Vagina (tissue), 2 donors: ENCODE measurements at places on chromosomes 4 and X.

DNA sequence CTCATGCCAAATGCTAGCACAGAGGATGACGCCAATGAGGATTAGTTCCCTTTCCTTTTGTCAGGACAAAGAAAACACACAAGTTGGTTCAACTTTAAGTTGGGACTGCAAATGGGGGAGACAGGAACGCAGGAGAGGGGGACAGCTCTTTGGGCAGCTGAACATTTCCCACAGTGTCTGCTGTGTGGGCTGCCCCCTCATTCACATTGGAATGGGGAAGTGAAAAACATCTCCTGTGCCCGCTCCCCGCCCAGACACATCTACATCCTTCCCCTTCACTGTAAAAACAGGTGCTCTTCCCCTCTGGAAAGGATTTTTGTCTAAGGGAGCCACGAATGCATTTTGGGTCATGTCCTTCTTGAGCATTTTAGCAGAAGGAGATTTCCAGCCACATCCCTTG, 44.5 kb upstream of the TBC1D9 start:
- DNase-seq: no peak

- DNase-seq: no peak
Observed at GRCh38 chrX:13377550-13377934, 57.7 kb upstream of the ATXN3L start.

GRCh38 chrX:13126775-13127174, 82.4 kb upstream of the FAM9C start:
- no peak for DNase-seq

- no peak for DNase-seq
Observed at GRCh38 chr4:100362366-100362765, 155.5 kb downstream of the EMCN start.

- DNase-seq: no peak
Observed at GRCh38 chr4:16238327-16238726, 12.1 kb upstream of the TAPT1 start.
